Thymus (tissue), 14 donors: ENCODE measurements at places on chromosomes 1 and 21. TPM values are rescaled to one million over a fixed set of nuclear protein-coding genes. Genes with fewer than 3 reads are reported as not detected.

The ASPM gene
- 39.7 TPM for total RNA-seq

The KIF26B gene
- 1.6 TPM for total RNA-seq

The EFNA1 gene
- total RNA-seq: 14.5 TPM

The LCE3D gene
- total RNA-seq: not detected

The NBPF20 gene
- 2.1 TPM for total RNA-seq

The KCNJ9 gene
- total RNA-seq: 0.05 TPM

The LCE2B gene
- total RNA-seq: 0.09 TPM

The PKLR gene
- total RNA-seq: 0.19 TPM

The DCDC2B gene
- total RNA-seq: not detected

The CELA3B gene
- total RNA-seq: 0.09 TPM

The MPL gene
- total RNA-seq: 0.05 TPM

The CTTNBP2NL gene
- 4.2 TPM for total RNA-seq

The MR1 gene
- total RNA-seq: 21.1 TPM

The ADGRB2 gene
- total RNA-seq: 6.0 TPM

The SLAMF1 gene
- total RNA-seq: 46.6 TPM

The UMODL1 gene
- total RNA-seq: 1.7 TPM

The CD164L2 gene
- total RNA-seq: 0.05 TPM

The MTX1 gene
- 35.1 TPM for total RNA-seq

The DIO1 gene
- total RNA-seq: 0.05 TPM

The LRRC39 gene
- 1.7 TPM for total RNA-seq

The ZFP69 gene
- 4.4 TPM for total RNA-seq

The SLC44A3 gene
- total RNA-seq: 4.7 TPM

The FAM72B gene
- total RNA-seq: 8.5 TPM

The SYCP1 gene
- total RNA-seq: 0.05 TPM

The ZNF684 gene
- total RNA-seq: 5.7 TPM

The SCAMP3 gene
- total RNA-seq: 29.1 TPM

The IFT25 gene
- total RNA-seq: 52.3 TPM

The ADORA3 gene
- total RNA-seq: 5.8 TPM

The TSPEAR gene
- 0.38 TPM for total RNA-seq

The NUP210L gene
- 0.14 TPM for total RNA-seq

The LCE1D gene
- not detected for total RNA-seq

The C4BPA gene
- 0.09 TPM for total RNA-seq

The MORN1 gene
- total RNA-seq: 5.7 TPM

The LCE4A gene
- not detected for total RNA-seq

The KCNQ4 gene
- 0.47 TPM for total RNA-seq

The ACP6 gene
- 9.5 TPM for total RNA-seq

The SPSB1 gene
- total RNA-seq: 12.8 TPM

The OR2M4 gene
- not detected for total RNA-seq

The PPT1 gene
- 81.5 TPM for total RNA-seq

The TPRG1L gene
- 8.5 TPM for total RNA-seq

The LAX1 gene
- total RNA-seq: 12.5 TPM

The ITLN2 gene
- 0.38 TPM for total RNA-seq
